ENCODE measurements at places on chromosomes 16 and 17.

- no peak for DNase-seq
These were observed 292.6 kb upstream of the CDH11 start for GRCh38 chr16:65414284-65414984.

DNA sequence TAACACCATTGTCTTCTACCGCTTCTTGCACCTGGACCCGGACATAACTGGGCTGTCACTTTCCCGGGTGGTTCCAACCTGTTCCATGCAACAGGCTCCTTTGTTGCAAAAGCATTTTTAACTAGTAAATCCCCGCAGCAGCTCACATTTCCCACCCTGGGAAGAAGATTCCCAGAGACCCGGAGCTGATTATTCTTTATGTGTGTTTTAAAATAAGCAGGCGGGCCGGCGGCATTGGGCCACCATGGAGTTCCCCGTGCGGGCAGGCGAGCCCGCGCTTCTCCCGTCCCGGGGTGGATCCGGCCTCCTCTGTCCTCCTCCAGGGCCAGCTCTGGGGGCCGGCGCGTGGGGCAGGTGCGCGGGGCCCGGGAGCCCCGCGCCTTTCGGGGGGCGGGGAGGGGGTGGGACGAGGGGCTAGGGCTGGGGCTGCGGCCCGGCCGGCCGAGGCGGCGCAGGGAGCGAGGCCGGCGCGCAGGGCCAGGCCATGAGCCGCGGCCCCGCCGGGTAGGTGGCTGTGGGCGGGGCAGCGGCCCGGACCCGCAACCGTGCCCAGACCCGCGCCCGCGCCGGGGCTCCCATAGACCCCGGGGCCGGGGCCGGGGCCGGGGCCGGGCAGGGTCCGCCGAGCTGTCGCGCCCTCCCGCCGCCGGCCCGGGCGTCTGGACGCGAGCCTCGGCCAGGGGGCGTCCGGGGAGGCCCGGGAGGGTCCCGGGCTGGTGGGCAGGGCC lies 1.7 kb downstream of the CRAMP1 start:
- no peak for DNase-seq

DNA sequence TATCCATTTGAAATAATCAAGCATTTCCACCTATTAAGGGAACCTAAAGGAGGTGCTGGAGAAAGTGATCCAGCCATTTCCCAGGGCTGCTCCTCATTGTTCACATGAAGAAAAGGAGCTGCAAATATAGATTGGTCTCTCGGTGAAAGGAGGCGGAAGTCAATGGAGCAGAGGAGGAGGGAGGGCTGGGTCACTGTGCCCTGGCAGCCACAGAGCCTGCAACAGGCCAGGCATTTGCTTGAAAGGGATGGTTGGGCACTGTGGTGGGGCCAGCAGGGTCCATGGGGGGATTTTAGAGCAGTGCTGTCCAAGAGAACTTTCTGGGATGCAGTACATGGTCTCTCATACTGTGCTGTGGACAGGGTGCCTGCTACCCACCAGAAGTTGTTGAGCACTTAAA lies 173.2 kb downstream of the CYLD start:
- DNase-seq, result no peak

DNA sequence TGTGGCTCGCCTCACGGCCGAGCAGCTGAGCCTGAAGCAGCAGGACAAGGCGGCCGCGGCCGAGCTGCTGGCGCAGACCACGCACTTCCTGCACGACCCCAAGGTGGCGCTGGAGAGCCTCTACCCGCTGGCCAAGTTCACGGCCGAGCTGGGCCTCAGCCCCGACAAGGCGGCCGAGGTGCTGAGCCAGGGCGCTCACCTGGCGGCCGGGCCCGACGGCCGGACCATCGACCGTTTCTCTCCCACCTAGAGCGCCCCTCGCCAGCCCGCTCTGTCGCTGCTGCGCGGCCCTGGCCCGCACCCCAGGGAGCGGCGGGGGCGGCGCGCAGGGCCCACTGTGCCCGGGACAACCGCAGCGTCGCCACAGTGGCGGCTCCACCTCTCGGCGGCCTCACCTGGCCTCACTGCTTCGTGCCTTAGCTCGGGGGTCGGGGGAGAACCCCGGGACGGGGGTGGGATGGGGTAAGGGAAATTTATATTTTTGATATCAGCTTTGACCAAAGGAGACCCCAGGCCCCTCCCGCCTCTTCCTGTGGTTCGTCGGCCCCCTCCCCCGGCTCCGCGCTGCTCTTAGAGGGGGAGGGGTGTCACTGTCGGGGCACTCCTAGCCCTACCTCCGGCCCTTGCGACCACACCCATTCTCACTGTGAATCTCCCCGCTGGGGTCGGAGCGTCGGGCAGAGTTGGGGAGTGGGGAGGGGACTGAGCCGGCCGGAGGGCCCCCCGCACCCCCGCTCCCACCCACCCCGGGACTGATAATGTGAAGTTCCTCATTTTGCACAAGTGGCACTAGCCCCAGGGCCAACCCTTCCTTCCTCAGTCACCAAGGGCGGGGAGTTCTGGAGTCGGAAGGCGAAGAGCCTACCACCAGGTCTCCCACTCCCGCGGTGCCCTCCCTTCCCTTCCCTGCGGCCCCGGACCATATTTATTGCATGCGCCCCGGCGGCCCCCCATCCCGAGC lies 4.0 kb downstream of the HIC1 start:
- no peak for DNase-seq
